ENCODE measurements at places on chromosomes 6 and 20.

DNA sequence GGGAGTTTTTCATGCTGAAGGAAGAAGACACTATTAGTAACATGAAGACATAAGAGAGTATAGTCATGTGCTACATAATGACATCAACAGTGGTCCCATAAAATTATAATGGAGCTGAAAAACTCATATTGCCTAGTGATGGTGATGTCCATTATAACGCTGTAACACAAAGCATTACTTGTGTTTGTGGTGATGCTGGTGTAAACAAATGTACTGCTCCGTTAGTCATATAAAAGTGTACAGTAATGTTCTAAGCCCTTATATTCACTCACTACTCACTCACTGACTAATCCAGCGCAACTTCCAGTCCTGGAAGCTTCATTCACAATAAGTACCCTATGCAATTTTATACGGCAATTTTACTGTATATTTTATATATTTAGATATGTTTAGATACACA, 26.8 kb upstream of the ASF1A start:
- DNase-seq: no peak

DNA sequence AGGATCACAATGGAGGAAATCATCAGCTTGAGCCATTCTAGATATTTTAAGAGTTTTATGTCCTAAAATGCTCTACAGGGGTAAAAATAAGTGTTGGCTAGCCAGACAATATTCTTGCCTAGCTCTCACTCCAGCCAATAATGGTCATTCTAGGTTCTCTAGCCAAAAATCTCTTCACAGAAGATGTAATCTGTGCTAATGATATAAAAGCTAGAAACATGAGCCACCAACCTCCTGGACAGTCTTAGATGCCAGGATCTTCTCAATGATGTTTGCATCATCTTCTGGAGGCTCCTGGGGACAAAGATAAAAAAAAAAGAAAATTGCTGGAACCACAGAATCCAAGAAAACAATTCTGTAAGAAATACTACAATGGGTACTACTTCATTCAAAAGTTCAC, 119.1 kb downstream of the CHD6 start:
- DNase-seq: no peak

GRCh38 chr20:23943304-23943703, 45.3 kb downstream of the GGTLC1 start:
- no peak for DNase-seq

GRCh38 chr6:21109391-21110178, 484.0 kb upstream of the SOX4 start:
- DNase-seq: no peak

DNA sequence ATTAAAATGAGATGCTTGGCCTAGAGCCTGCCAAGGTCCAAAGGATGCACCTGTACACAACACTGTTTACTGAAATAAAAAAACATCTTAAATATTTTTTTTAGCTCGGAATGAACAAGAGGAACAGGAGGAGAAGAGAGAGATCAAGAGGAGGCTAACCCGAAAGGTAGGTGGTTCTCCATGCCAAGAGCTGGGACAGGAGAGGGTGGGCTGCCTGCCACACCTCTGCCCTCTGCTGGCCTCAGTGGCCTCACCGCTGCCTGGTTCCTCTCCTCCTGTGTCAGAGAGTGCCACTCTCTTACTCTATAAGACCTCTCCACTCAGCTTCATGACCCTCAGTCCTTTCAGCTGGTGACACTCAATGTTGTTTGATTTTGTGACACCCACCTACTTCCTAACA, 50.2 kb downstream of the TBC1D7 start:
- DNase-seq: no peak

DNA sequence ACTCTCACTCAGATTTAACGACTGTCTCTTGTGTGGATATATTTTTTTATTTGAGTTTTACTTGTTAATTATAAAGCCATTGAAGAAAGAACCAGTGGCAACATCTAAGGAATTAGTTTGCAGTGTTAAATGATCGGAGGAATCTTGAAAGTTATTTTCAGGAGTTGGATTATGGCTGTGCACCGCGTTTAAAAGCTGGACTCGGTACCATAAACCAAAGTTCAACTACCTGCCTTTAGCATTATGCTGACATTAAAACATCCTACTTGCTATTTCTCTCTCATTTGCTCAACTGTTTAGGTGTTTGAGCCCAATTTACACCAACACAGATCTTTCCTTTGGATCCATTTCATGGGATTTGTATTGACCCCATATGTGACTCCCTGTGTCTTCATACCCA, 289.4 kb upstream of the SASH1 start:
- no peak for DNase-seq

- no peak for DNase-seq
Measured at GRCh38 chr6:34630040-34630439, 66.5 kb downstream of the ILRUN start.

DNA sequence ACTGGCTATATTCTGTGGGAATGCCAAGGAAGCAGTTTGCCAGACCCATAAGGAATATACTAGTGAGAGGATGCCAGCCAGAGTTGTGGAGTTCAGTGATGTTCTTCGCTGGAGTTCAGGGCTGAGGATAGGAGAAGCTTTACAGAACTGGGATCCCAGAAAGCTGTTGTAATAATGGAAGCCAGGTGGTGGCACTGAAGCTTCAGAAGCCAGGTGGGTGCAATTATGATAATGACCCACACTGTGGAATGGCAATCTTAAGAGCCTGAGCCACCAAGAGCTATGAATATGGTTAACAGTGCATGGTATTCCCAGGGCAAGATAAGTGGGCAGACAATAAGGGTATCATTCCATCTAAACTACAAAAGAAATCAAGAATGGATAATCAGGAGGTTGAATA, 25.1 kb upstream of the ENPP1 start:
- DNase-seq: no peak

DNA sequence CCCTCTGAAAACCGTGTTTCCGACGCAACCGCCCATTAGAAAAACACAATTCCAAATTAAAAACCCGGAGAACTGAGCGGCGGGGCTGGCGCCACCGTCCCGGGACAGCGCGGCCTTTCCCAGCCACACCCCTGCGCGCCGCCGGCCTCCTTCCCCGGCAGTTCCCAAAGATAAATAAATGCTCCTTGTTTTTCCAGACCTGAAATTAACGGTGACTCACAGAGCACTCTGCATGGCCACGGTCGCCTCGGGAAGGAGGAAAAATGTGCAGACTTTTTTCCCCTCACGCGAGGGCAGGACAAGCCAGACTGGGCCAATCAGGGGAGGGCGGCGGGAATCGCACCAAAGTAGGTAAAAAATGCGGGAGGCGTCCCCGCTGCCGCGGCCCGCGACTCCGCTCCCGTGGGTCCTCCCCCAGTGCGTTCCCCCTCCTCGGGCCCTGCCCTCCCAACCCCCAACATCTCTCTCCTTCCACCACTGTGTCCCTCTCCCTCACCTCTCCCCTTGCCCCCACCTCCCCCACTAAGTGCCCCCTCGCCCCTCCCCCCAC, 828 bp upstream of the DSTN start:
- DNase-seq: no peak

DNA sequence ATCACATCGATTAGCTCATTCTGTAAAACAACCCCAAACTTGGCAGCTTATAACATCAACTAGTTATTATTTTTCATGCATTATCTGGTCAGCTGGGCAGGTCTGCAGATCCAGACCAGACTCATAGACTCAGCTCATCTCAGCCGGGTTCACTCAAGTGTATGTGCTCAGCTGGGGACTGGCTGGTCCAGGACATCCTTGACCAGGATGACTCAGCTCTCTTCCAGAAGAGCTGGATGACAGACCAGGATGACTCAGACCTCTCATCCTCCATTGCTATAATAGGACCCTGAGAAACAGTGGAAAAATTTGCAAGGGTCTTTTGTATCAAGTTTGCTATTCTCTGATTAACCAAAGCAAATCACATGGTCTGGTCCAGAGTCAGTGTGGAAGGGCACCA, 312.5 kb upstream of the PLCB4 start:
- no peak for DNase-seq

GRCh38 chr6:159693894-159694545, 979 bp upstream of the SOD2 start:
- DNase-seq: no peak

DNA sequence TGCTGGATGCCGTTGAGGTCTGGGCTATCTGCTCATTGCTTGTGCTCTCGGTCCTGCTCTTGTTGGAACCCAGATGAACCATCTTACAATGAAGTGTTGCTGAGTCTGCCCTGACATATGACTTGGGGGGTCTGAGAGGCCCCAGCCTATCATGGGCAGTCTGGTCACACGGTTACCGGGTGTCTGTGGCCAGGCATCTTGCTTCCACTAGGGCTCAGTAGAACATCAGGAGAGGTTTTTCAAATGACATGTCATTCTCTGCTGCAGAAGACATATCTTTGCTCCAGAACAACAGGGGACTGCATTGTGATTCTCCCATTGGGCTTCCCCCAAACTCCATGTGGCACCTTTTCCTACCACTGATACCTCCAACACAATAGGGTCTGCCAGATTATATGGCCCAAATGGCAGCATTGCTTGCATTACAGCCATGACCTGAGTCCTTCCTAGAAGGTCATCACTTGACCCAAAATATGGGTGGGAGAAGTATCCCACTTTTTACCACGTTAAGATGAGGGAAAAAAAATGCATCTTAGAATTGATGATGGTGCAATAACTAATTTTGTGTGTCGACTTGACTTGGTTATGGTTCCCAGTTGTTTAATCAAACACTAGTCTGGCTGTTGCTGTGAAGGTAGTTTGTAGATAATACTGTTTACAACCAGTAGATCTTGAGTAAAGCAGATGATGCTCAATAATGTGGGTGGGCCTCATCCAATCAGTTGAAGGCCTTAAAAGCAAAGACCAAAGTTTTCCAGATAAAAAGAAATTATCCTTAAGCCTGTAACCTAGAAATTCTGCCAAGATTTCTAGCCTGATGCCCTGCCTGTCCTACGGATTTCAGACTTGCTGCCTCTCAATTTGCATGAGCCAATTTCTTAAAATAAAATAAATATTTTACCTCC, 241.0 kb downstream of the QKI start:
- no peak for DNase-seq

DNA sequence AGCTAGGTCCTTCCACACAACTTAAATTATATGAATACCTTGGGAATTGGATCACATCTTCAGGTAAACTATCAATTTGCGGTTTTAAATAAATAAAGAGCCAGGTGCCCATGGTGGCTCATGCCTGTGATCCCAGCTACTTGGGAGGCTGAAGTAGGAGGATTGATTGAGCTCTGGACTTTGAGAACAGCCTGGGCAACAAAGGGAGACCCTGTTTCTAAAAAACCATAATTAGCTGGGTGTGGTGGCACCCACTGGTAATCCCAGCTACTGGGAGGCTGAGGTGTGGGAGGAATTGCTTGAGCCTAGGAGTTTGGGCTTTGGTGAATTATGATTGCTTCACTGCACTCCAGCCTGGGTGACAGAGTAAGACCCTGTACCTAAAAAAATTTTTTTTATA, 3.4 kb downstream of the GMNN start:
- no peak for DNase-seq

- DNase-seq: no peak
Measured at GRCh38 chr20:11718474-11719094, 199.1 kb upstream of the BTBD3 start.

DNA sequence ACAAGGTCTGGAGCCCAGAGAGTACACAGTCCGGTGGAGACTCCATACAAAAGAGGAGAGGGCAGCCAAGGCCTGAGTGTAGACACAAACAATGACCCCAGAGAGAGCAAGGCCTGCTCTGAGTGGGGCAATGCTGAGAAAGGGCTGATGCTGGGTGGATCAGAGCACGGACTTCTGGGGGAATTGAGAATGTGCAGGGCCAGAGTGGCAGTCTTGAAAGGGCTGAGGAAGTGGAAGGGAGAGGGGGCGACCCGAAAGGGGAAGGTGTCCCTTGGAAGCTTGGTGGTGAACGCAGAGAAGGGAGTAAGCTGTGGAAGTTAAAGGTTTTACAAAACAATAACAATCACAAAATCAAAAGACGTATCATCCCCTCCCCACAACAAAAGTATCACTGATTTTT, 12.0 kb upstream of the GRM4 start:
- no peak for DNase-seq

- DNase-seq: no peak
Measured at GRCh38 chr6:107972413-107973096, 14.5 kb upstream of the SEC63 start.

- no peak for DNase-seq
Measured at GRCh38 chr6:80437221-80437620, 330.8 kb downstream of the BCKDHB start.

DNA sequence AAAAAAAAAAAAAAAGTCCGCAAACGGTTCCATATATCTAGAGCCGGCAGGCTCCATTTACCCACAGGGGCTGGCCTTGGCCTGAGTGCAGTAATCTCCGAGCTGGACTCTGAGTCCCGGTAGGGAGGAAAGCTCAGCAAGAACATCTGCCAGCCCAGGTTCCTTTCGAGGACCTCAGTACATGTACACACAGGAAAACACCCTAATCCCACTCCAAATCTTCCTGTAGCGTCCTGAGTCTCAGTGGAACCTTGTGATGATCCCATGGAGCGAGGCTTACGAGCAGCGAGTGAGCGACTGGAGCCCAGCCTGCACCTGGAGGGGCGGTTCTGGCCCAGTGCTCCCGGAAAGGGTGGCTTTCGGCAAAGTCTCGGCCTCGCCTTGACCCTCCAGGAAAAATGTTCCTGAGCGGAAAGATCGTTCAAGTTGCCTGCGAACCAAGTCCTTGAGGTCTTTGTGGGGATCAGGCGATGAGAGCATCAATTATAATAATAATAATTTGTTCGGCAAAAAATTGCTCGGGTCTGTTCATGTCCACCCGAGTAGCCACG, 32.1 kb downstream of the PRSS16 start:
- no peak for DNase-seq

GRCh38 chr6:133966654-133967329, 13.8 kb downstream of the TBPL1 start:
- no peak for DNase-seq

- DNase-seq: no peak
Measured at GRCh38 chr6:27834384-27834783, 77.8 kb downstream of the OR2B2 start.

- no peak for DNase-seq
Measured at GRCh38 chr6:130958468-130958867, 104.6 kb downstream of the EPB41L2 start.

- DNase-seq: no peak
Measured at GRCh38 chr6:93468291-93468690, 48.9 kb upstream of the EPHA7 start.

DNA sequence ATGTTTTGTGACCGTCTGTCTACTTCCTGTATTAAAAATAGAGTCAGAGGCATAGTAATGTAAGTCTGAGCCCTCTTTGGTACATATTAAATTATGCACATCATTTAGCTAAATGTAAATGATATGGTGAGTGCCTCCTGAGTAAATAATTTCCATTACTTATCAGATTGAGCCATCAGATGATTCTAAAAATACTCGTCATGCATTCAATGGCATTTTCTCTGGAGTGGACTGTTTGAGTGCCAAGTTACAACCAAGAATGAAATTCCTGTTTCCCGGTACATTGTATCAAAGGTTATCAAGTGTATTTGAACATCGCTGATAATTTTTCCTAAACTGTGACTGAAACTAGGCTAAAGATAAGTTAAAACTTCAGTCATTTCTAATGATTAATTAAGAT, 81.0 kb downstream of the AKAP7 start:
- no peak for DNase-seq

Measured in nucleus accumbens (tissue), 56 donors.